ENCODE measurements at places on chromosomes 13 and 19.

GRCh38 chr13:73337532-73337931 is 278.7 kb downstream of the KLF5 start:
- no peak for DNase-seq

DNA sequence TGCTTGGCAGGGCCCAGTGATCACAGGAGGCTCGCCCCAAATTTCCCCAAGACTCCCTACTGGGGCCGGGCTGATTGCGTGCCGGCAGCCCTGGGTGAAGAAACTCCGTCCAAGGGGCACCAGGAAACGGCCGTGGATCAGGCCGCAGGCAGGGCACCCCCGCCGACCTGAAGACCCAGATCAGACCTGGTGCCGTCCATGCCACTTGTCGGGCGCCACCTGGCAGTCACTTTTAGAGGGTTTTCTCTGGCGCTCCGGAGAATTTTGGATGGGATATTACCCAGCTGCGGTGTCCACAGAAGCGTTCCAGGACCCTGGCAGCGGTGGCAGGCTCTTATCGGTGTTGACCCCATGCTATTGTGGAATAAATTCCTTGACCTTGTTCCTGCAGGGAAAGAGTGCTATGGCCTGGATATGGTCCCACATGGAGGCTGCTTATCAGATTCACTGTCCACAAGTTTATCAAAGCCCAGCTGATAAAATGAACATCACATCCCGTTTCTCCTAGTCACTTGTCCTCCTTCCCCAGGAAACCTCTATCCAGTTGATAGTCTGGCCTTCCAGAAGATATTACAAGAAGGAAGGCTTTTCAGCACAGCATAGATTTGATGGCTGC is 38.2 kb downstream of the IGFL2 start:
- DNase-seq, result no peak

DNA sequence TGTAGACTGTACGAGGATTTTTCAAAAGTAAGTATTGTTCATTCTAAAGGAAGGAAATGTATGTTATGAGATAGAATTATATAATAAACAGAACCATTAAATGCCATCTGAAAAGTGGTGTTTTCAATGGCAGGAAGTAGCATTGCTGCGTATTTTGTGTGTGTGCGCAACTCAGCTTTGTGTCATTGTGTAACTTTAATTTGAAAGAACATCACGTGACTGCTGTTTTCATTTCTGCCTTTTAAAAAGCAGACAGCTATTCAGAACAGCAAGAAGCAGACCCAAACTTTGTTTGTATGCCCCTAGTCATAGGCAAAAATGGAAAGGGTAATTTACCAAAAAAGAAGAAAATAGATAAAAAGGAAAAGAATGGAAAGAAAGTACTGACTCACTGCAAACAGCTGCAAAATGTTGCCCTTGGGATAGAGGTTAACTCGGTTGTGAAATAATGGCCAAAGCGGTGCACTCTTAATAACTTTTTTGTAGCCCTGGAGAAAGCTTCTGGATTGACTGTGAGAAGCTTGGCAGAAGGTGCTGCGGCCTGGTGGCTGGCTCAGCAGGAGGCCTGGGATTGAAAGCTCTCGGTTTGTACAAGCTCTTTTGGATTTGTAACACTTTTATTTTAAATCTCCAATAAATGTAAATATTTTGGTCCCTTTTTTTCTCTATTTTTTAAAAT is 97.3 kb downstream of the GGACT start:
- DNase-seq, result no peak

- DNase-seq, result no peak
These were observed 73.8 kb downstream of the GADD45B start for GRCh38 chr19:2549701-2550191.

- no peak for DNase-seq
These were observed 264.5 kb upstream of the TSHZ3 start for GRCh38 chr19:31613683-31614219.

- DNase-seq, result no peak
These were observed 146.9 kb upstream of the SOX21 start for GRCh38 chr13:94859278-94859691.

- DNase-seq, result no peak
These were observed 31.7 kb upstream of the C1QTNF9B start for GRCh38 chr13:23928985-23929384.

DNA sequence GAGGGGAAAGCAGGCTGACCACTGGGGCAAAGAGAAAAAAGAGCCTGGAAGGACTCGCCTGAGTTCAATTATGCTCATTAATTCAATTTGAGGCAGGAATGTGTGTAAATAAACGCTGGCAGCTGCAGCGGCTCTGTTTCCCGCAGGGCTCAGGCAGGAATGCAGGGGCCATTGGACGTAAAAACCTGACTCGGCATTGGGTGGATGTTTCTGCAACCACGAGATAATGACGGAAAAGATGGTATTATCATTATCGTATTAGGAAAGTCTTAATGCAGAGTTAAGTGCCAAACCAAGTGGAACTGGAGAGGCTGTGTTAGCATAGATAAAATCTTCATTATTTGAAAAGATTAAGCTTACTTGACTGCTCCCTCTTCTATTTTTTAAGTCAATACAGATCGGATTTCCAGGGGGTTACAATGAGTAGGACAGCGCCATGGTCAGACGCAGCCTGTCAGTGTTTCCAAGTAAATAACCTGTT is 169.8 kb downstream of the SHISA2 start:
- no peak for DNase-seq

- no peak for DNase-seq
These were observed 10.3 kb downstream of the CBARP start for GRCh38 chr19:1227304-1228054.

- DNase-seq, result no peak
These were observed 496.8 kb downstream of the TDRD3 start for GRCh38 chr13:60893801-60894200.

GRCh38 chr19:4019578-4019977 is 12.0 kb downstream of the PIAS4 start:
- DNase-seq, result no peak

DNA sequence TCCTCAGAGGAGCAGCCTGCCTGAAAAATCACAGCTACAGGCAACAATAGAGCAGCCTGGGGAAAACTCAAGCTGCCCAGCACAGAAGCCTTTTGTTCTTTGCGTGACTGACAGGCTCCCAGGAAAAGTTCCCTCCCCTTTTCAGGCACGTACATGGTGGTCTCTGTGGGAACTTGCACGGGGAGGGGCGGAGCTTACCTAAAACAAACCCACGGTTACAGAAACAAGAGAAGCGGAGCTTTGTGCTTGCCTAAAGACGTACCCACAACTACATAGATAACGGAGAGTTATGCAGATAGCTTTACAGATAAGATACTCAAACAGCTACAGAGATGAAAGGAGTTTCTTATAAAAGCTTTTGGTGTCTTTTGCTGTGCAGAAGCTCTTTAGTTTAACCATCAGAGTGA is 11.4 kb downstream of the ETFB start:
- DNase-seq, result no peak

DNA sequence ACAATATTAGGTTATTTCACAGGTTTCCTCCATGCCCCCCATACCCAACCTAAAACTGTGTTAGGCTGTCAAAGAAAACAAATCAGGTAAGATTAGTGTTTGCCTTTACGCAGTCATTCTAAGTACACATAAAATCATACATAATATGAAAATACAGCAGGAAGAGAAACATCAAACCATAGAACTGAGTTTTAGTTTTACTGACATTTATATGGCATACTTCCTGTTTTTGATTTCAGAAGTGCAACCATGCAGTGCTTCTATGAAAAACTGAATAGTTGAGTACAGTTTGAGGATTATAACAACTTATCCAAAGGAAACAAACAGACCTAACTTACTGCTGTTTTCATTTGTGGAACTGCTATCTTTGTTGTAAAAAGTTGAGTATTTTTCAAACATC is 91.3 kb downstream of the KCNRG start:
- no peak for DNase-seq

GRCh38 chr13:106233134-106233735 is 302.2 kb downstream of the EFNB2 start:
- DNase-seq, result no peak

- no peak for DNase-seq
These were observed 64.5 kb downstream of the CEBPG start for GRCh38 chr19:33437821-33438671.

- DNase-seq, result no peak
These were observed 20.0 kb upstream of the CEACAM20 start for GRCh38 chr19:44549507-44549906.

GRCh38 chr19:1468821-1469254 is 10.2 kb downstream of the C19orf25 start:
- no peak for DNase-seq

GRCh38 chr13:105997581-105998550 is 537.6 kb downstream of the EFNB2 start:
- DNase-seq, result no peak

GRCh38 chr13:20980430-20980829 is 77.9 kb upstream of the XPO4 start:
- DNase-seq, result no peak

GRCh38 chr13:113350065-113350937 is 13.6 kb downstream of the GRTP1 start:
- DNase-seq, result no peak

GRCh38 chr19:49004964-49005614 is 11.4 kb downstream of the RUVBL2 start:
- DNase-seq, result no peak

DNA sequence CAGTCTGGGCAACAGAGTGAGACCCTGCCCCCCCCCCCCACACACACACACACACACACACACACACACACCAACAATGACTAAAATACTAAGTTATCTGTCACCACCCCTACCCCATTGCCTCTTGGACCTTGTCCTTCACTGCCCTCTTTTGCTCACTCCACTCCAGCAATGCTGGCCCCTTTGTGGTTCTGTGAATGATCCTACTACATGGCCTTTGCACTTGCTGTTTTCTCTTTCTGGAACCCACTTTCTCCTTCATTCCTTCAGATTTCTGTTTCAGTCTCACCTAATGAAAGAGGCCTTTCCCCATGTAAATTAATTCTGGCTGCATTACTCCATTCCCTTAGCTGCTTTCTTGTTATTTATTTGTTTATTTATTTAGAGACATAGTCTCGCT is 2.5 kb upstream of the SAMD4B start:
- DNase-seq, result no peak

DNA sequence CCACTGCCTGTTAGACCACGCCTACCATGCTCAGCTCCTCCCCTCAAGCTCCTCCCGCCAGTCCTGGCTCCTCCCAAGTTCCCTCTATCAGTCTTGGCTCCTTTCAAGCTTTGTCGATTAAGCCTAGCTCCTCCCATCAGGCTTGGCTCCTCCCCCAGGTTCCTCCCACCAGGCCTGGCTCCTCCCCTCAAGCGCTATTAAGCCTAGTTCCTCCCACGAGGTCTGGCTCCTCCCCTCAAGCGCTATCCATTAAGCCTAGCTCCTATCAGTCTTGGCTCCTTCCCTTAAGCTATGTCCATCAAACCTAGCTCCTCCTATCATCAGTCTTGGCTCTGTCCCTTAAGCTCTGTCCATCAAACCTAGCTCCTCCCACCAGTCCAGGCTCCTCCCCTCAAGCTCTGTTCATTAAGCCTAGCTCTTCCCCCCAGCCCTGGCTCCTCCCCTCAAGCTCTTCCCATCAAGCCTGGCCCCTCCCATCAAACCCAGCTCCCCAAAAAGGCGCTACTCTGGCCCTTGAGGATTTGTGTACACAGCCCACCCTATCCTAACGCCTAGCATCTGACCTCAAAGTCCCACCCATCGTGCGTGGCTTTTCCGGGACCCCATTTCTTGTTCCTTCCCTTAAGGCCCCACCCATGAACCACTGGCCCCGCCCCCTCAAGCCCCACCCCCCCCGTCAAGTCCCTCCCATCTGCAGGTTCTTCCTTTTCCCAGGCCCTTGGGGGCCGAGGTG is 10.0 kb downstream of the CAMSAP3 start:
- DNase-seq, result no peak

GRCh38 chr13:36837354-36838092 is 18.5 kb downstream of the RFXAP start:
- DNase-seq, result no peak

- DNase-seq, result no peak
These were observed 774 bp downstream of the SLC25A15 start for GRCh38 chr13:40790154-40790616.

DNA sequence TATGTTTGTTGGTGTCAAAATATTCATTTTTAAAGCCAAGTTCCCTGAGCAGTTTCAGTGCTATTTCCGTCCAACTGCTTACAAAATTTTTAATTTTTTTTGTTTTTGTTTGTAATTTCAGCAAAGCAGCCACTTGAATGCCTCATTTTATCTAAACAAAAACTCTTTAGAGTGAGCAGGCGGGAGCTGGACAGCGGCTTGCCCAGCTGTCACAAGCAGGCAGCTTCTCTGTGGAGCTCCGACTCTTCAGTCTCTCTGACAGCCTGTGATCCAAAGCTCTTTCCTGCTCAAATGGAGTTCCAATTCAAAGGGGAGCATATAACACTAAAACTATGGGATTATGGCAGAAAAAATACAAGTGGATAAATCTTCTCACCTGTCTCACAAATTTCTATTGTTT is 618.3 kb upstream of the PCDH20 start:
- no peak for DNase-seq
